ENCODE measurements at places on chromosomes 16 and 17. TPM values are rescaled to one million over a fixed set of nuclear protein-coding genes. Genes with fewer than 3 reads are reported as not detected.

Gene CCL22
- not detected for total RNA-seq

Gene RNF227
- total RNA-seq, result 0.80 TPM

Gene NRN1L
- not detected for total RNA-seq

Gene TEX19
- total RNA-seq, result not detected

Gene CD300LG
- 121 TPM for total RNA-seq

Gene SYT17
- 1.1 TPM for total RNA-seq

Gene ZPBP2
- total RNA-seq, result not detected

Gene EVPLL
- total RNA-seq, result 0.22 TPM

Gene WFIKKN1
- total RNA-seq, result 0.55 TPM

Gene NPW
- total RNA-seq, result 0.58 TPM

Gene LPO
- not detected for total RNA-seq

Gene ALOX15
- not detected for total RNA-seq

Gene SYNGR3
- not detected for total RNA-seq

Gene TBC1D3C
- total RNA-seq, result 0.19 TPM

Gene PITPNM3
- total RNA-seq, result 1.1 TPM

Gene PDILT
- total RNA-seq, result not detected

Gene CCL16
- not detected for total RNA-seq

Gene OTOP2
- total RNA-seq, result not detected

Gene TMC7
- 3.2 TPM for total RNA-seq

Gene THAP11
- total RNA-seq, result 21.6 TPM

Gene KRTAP1-3
- total RNA-seq, result not detected

Gene PHKG2
- total RNA-seq, result 20.8 TPM

Gene SLC13A2
- total RNA-seq, result 0.10 TPM

Gene NPIPA8
- 0.93 TPM for total RNA-seq

Gene EMP2
- total RNA-seq, result 68.1 TPM

Gene NPIPA3
- 4.1 TPM for total RNA-seq

Gene KRT33A
- total RNA-seq, result not detected

Gene HSD17B1
- total RNA-seq, result 3.2 TPM

Gene SLC12A3
- not detected for total RNA-seq

Gene SEPTIN12
- not detected for total RNA-seq

Gene TSNAXIP1
- 1.1 TPM for total RNA-seq

Gene TMEM98
- total RNA-seq, result 19.2 TPM

Gene PRSS36
- total RNA-seq, result 9.8 TPM

Gene CCDC144A
- total RNA-seq, result 9.5 TPM

Gene CNGB1
- not detected for total RNA-seq

Gene NTN1
- total RNA-seq, result 3.1 TPM

Gene GNG13
- not detected for total RNA-seq

Gene ARRB2
- total RNA-seq, result 131 TPM

Gene GLOD4
- total RNA-seq, result 43.5 TPM

Gene TBC1D26
- not detected for total RNA-seq

Gene CD300E
- 7.3 TPM for total RNA-seq

Gene HOXB3
- 12.6 TPM for total RNA-seq

Gene OR1G1
- total RNA-seq, result not detected

Gene GH2
- total RNA-seq, result not detected

Gene NXPH3
- 3.8 TPM for total RNA-seq

Gene CCDC78
- 1.0 TPM for total RNA-seq

Gene RPH3AL
- total RNA-seq, result 31.5 TPM

Gene LRRC37A3
- total RNA-seq, result 13.4 TPM
